Stimulated activated CD4-positive, alpha-beta T cell treated with anti-CD3 and anti-CD28 coated beads, Interleukin-12 subunit alpha, Interleukin-12 subunit beta, amount 100 ng/mL, for 24 hours (primary cell): ENCODE measurements at places on chromosomes 16 and 17.

GRCh38 chr16:27646806-27647205, 96.9 kb downstream of the KATNIP start:
- DNase-seq = no peak

DNA sequence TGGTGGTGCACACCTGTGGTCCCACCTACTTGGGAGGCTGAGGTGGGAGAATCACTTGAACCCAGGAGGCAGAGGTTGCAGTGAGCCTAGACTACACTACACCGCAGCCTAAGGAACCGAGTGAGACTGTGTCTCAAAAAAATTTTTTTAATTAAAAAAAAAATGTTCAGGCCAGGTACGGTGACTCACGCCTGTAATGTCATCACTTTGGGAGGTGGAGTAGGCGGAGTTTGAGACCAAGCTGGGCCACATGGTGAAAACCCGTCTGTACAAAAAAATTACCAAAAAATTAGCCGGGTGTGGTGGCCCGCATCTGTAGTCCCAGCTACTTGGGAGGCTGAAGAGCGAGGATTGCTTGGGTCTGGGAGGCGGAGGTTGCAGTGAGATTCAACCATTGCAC, 3.6 kb upstream of the FAM222B start:
- DNase-seq = no peak

GRCh38 chr16:67372664-67373063, 20.6 kb downstream of the TPPP3 start:
- no peak for DNase-seq

DNA sequence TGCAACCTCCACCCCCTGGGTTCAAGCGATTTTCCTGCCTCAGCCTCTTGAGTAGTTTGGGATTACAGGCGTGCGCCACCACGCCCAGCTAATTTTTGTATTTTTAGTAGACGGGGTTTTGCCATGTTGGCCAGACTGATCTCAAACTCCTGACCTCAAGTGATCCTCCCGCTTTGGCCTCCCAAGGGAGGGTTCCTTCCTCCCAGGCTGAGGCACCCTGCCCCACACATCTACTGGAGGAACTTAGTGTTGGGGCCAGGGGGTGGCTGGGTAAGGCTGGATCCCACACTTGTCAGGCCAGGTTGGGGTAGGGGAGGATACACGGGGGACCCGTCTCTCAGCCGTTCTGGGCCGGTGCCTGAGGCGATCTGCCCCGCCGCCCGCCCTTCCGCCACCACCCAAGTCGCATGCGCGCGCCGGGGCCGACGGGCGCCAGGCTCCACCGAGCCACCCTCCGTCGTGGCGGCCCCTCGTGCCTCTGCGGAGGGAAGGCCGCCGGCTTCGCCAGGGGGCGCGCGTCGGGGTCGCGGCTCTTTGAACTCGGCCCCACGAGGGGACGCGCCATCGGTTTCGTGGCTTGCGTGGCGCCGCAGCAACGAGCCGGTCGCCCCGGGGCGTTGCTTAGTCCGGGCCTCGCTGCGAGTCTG, 15.9 kb downstream of the GRB7 start:
- no peak for DNase-seq

- DNase-seq = no peak
Observed at GRCh38 chr16:31440516-31441184, 1.9 kb downstream of the ZNF843 start.

DNA sequence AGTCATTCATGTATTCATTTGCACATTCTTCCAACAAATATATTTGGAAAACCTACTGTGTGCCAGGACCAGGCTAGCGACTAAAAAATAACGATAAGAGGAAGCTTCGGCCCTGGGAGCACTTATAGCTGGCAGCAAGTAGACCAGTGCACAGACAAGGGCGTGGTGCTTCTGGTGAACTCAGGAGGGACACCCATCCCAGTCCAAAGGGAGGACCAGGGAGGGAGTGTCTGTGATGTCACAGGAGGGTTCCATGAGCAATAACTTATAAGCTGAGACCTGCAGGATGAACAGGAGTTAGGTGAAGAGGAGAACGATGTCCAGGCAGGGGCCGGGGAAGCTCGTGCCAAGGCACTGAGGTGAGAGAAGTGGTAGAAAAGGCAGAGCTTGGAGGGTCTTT, 17.4 kb upstream of the PHOSPHO1 start:
- no peak for DNase-seq

- no peak for DNase-seq
Observed at GRCh38 chr16:68217506-68217905, 18.4 kb downstream of the ESRP2 start.

DNA sequence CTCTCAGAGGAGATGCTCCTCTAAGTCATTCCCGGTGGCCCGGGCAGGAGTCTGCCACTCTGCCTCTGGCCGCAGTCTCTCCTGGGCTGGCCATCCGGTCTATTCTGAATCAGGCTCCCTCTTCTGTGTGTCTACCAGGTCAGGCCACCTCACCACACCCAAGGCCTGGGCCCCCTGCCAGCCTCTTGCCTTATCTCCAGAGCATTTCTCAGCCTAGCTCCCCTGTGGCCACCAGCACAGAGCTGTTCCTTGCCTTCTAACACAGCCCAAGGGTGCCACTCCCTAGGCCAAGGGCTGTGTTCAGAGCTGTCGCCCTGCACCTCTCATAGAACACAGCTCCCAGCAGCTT, 55.3 kb downstream of the MYO18A start:
- no peak for DNase-seq

GRCh38 chr16:2763173-2763572, 10.7 kb downstream of the SRRM2 start:
- no peak for DNase-seq

GRCh38 chr16:31513126-31513525, 4.9 kb upstream of the RUSF1 start:
- no peak for DNase-seq
